Activated CD4-positive, alpha-beta T cell treated with anti-CD3 and anti-CD28 coated beads, Interleukin-2, amount 10 ng/mL, durations not matched to agents 24 days and 14 days (primary cell): ENCODE measurements at places on chromosomes 11 and 22. TPM values are rescaled to one million over a fixed set of nuclear protein-coding genes. Genes with fewer than 3 reads are reported as not detected.

The TBX1 gene
- 0.09 TPM in 1 of 2 replicates, not detected in the other for total RNA-seq

The NXPE1 gene
- total RNA-seq: not detected in 2 replicates

The HBB gene
- total RNA-seq: not detected in 2 replicates

The FAM111B gene
- 68.4 and 70.1 TPM in 2 replicates for total RNA-seq
